ENCODE measurements at places on chromosomes 3 and 15. TPM values are rescaled to one million over a fixed set of nuclear protein-coding genes. Genes with fewer than 3 reads are reported as not detected.

The TUSC7 gene
- not detected for polyA plus RNA-seq

The TGM4 gene
- polyA plus RNA-seq, result 0.05 TPM

The FES gene
- polyA plus RNA-seq, result 13.1 TPM

The DNASE1L3 gene
- 0.80 TPM for polyA plus RNA-seq

GRCh38 chr3:59235634-59236012 lies 185.8 kb upstream of the CFAP20DC start:
- no peak overlapping the region for H3K4me3 ChIP-seq
- H3K4me1 ChIP-seq, result no peaks in the 10 kb centered on the region
- H3K27ac ChIP-seq, result no peak overlapping the region
- no peak for DNase-seq
- no peaks in the 10 kb centered on the region for H3K36me3 ChIP-seq

DNA sequence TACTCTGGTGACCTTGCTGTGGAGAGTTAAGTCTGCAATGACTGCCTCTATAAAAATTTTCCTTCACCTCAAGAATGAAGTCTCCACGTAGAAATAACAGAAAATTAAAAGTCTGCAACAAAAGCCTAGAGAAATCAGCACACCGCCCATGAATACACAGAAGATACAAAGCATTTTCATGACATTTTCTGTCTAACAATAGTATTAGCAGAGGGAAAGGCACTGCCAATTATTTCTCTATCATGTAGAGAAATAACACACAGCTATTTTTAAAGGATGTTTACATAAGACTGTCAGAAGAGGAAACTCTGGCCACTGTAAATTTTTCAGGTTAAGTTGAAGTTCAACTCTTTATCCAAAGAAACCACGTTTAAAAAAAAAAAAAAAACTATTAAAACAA lies 80.8 kb downstream of the GSK3B start:
- no peaks in the 10 kb centered on the region for H3K36me3 ChIP-seq
- no peaks in the 10 kb centered on the region for H3K27me3 ChIP-seq
- H3K4me1 ChIP-seq, result no peaks in the 10 kb centered on the region
- no peak overlapping the region for H3K27ac ChIP-seq
- peak; percentile 6 for DNase-seq
- H3K4me3 ChIP-seq, result no peak overlapping the region

GRCh38 chr15:65777053-65777452 lies 15.0 kb downstream of the DENND4A start:
- no peaks in the 10 kb centered on the region for H3K4me1 ChIP-seq
- H3K27ac ChIP-seq, result no peak overlapping the region
- H3K4me3 ChIP-seq, result no peak overlapping the region
- peak; percentile 53 for DNase-seq
- H3K27me3 ChIP-seq, result no peaks in the 10 kb centered on the region

DNA sequence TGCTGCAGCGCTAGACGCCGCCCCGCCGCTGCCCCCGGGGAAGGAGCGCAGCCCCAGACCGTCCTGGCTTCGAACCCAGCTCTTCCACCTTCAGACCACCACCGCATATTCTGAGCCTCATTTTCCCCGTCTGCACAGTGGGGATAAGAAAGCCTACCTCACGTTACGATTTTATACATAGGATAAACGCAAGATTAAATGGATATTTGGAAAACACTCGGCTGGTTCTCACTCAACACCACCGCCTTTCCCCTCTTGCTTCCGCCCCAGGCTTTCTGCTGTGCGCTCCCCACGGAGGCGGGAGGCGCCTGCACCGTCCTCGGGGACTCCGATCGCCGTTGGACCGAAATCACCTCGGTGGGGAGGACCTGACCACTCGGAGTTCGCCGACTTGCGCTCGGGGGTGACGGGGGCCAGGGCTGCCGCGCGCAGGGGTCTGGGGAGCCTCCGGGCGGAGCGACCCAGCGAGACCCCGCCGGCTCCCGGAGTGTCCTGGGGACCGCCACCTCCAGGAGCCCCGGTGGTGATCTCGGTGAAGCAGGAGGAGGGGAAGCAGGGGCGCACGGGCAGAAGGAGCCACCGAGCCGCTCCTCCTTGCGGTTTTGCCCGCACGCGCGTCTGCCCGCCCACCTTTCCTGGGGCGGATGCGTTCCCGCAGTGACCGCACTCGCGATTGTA lies 4.0 kb downstream of the FBXL22 start:
- H3K27ac ChIP-seq, result peak overlapping the region; percentile 85
- H3K36me3 ChIP-seq, result peaks cover 6% of the 10 kb centered on the region
- H3K4me3 ChIP-seq, result peak overlapping the region; percentile 64
- peaks cover 46% of the 10 kb centered on the region for H3K4me1 ChIP-seq
- DNase-seq, result peak; percentile 41
